Heart left ventricle (tissue), 16 donors: ENCODE measurements at places on chromosomes 12 and 14. TPM values are rescaled to one million over a fixed set of nuclear protein-coding genes. Genes with fewer than 3 reads are reported as not detected.

The SPTB gene
- total RNA-seq = 109 TPM

The AMIGO2 gene
- total RNA-seq = 1.5 TPM

The RNFT2 gene
- total RNA-seq = 0.91 TPM

The PPP1R1A gene
- total RNA-seq = 57.8 TPM

The LRRC43 gene
- total RNA-seq = 1.4 TPM

The HECTD4 gene
- total RNA-seq = 16.2 TPM

The RNASE3 gene
- not detected for total RNA-seq

The STXBP6 gene
- 30.9 TPM for total RNA-seq

The NRXN3 gene
- total RNA-seq = 2.2 TPM

The ATL1 gene
- total RNA-seq = 1.7 TPM

GRCh38 chr12:110007881-110008280 is 8.7 kb downstream of the ANKRD13A start:
- DNase-seq = no peak

DNA sequence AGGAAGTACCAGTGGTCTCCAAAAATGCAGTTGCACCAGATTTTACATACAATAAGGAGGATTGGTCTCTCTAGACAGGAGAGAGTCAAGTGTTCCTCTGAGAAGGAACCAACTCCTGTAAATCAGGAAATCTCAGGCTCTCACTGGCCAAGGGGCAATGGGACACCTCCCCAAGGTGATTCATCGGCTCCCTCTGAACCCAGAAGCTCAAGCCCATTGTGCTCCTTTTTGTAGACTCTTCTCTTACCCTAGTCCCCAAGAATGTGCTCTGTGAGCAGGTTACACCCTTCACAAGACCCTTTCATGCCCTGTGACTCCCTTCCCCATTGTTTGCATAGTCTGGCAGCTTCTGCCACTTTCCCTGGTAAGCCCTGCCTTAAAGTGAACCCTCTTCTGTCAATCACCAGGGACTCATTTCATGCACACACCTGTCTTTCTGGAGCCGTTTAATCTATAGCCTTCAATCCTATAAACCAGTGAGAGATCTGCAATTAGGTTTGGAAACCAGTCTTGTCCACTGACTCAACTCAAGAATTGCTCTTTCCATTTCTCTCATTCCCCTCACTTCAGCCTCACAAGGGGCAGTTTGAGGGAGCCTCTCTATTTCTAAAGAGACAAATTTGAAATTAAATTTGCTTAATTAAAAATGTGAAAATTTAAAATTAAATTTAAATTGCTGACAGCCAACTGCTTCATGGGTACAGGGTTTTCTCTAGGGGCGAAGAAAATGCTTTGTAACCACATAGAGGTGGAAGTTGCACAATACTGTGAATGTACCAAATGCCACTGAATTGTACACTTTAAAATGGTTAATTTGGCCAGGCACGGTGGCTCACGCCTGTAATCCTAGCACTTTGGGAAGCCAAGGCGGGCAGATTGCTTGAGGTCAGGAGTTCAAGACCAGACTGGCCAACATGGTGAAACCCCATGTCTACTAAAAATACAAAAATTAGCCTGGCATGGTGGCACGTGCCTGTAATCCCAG is 38.3 kb upstream of the LTA4H start:
- DNase-seq = no peak

- DNase-seq = no peak
These were observed 1207.3 kb downstream of the SLC16A7 start for GRCh38 chr12:60803147-60803546.

DNA sequence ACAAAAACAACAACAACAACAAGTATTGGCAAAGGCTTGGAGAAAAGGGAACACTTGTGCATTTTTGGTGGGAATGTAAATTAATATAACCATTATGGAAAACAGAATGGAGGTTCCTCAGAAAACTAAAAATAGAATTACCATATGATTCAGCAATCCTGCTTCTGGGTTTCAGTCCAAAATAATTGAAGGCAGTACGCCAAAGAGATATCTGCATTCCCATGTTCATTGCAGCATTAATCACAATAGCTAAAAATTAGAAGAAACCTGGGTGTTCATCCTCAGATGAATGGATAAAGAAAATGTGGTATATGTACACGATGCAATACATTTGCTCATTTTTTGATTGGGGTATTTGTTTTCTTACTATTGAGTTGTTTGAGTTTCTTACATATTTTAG is 813.0 kb downstream of the NRXN3 start:
- no peak for DNase-seq

- peak; percentile 22 for DNase-seq
These were observed 68.9 kb downstream of the TESC start for GRCh38 chr12:117030187-117030900.

- no peak for DNase-seq
These were observed 147.2 kb downstream of the DACT1 start for GRCh38 chr14:58784931-58785330.

DNA sequence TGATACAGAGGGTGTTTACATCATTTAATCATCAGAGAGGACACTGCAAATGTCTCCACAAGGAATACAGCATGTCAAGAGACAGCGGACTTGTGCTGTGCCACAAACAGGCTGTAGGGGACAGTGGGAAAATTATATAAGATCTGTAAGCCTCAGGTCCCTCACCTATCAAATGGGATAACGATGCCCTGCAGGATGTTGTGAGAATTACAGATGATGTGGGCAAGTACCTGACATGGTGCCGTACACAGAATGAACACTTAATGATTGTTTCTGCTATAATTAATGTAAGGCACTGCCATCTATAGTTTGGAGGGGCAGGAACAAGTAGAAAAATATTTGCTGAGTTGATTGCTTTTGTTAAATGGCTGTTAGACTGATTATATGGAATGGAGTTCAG is 81.9 kb upstream of the GTF2A1 start:
- no peak for DNase-seq

GRCh38 chr12:27554421-27555186 is 30.6 kb downstream of the PPFIBP1 start:
- peak; percentile 73 for DNase-seq

DNA sequence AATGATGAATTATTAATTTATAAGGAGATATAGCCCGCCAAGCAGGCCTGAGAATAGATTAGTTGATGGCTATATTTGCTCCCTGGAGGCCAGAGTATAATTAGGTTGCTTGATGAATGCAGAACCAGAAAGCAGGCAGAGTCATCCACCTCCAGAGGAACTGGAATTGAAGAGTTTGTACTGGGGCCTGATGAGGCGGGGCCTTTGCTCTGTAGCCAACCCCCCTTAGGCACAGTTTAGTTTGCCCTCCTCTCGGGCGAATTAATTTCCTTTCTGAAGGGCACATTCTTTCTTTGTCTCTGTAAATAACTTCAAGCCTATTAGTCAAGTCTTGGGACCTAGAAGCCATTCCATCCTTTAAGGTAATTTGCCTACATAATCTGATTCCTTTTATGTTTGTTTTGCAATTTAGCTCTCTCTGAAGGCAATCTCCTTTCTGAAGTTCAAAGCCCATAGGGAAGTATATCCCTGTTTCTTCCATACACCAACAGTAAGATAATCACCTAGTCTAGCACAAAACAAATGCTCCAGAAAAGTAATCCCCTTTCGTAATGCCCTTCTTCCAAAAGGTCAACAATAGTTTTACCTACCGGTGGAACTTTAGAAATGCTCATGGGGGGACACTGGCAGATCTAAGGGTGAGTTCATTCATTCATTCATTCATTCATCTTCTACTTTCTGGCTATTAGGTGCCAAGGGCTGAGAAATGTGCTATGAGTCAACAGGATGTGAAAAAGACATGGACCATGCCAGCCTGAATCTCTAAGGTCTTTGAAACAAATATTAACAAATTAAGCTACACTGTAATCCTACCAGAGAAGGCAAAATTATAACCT is 84.8 kb upstream of the NUDT4 start:
- no peak for DNase-seq

- DNase-seq = no peak
These were observed 797.4 kb downstream of the DIO2 start for GRCh38 chr14:79413734-79414428.

- DNase-seq = peak; percentile 64
These were observed at the start of gene PKP2 for GRCh38 chr12:32896432-32897280. TSS of gene PKP2 (minus strand) at chr12:32896777. CDS start at chr12:32896731, 46 bp downstream.

GRCh38 chr12:6724409-6724797 is 557 bp downstream of the COPS7A start:
- no peak for DNase-seq

- peak; percentile 60 for DNase-seq
These were observed 3.8 kb downstream of the DIO3 start for GRCh38 chr14:101564819-101565698.

GRCh38 chr14:94382099-94382715 is 6.2 kb downstream of the SERPINA1 start:
- DNase-seq = no peak
